Stimulated activated CD8-positive, alpha-beta memory T cell treated with anti-CD3 and anti-CD28 coated beads, Interleukin-4, amount 100 ng/mL, for 24 hours (primary cell): ENCODE measurements at places on chromosomes 6 and 20.
A peak's percentile ranks its signal among the peaks of the same experiment; 100 is the strongest.

DNA sequence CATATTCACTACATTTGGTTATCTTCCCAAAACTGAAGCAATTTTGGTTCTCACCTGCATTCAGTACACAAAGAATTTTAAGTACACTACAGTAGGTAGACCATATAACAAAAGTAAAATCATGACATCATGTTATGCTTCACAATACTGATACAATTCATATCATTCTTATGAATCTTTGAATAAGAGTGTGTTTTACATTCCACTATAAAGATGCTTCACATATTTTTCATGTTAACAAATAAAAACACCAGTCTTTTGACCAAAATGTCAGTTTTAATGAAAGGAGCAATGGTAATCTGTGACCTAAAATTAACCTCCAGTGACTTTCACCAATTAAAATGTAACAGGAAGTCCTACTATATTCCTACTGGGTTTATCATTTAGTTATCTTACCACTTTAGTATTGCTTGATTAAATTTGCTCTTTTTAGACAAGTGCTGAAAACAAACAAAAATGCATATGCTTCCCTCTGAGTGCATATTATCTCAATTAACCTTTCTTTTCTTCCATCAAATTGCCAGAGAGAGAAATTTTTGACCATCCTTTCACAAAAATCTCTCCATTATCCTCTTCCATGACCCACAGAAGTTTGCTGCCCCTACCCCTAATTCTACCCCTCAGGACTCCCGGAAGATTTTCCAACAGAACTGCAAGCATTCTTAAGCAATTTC, 49.3 kb downstream of the PHIP start:
- no peak for DNase-seq

- DNase-seq: no peak
These were observed 6.2 kb downstream of the ELMO2 start for GRCh38 chr20:46400253-46400652.

GRCh38 chr20:49936153-49937026, at the start of gene RNF114:
RNF114 (plus strand) TSS chr20:49936397; CDS start chr20:49936413, 16 bp downstream.
- DNase-seq: peak; percentile 86

GRCh38 chr6:109036574-109037294, 57.9 kb downstream of the SESN1 start:
- no peak for DNase-seq

- no peak for DNase-seq
These were observed 1.6 kb upstream of the NCOA7 start for GRCh38 chr6:125789167-125789566.

GRCh38 chr6:7919871-7920270, 9.3 kb upstream of the TXNDC5 start:
- DNase-seq: no peak

DNA sequence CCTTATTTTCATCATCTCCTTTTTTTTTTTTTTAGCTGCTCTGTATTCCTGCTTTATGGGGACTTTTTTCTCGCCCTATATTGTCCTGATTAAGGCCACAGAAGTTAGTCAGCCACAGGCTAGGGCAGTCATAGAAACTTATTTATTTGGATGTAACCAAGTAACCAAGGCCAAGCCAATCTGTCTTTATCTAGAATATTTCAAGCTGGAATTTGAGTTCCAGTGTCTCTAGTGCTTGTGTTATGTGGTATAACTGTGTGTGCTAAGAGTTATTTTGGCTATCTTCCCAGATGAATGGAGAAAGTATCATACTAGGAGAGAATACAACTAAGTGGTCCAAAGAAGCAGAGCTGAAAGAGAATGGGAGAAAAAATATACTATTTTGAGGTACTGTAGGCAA, 751.5 kb downstream of the CBLN4 start:
- no peak for DNase-seq

DNA sequence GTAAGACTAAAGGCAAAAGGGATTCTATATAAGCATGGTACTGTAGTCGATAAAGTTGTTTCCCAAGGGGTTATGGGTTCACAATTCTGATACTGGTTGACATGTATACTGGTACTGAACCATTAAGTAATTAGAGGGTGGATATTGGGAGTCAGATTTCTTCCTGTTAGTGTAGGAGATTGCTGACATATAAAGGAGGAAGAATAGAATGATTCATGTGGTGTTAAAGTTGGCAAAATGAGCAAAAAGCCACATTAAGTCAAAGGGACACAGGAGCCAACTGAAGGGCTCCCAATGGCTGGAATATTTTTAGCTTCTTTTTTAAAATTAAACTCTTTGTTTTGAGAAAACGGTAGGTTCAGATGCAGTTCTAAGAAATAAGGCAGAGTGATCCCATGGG, 161.8 kb upstream of the PRND start:
- no peak for DNase-seq

DNA sequence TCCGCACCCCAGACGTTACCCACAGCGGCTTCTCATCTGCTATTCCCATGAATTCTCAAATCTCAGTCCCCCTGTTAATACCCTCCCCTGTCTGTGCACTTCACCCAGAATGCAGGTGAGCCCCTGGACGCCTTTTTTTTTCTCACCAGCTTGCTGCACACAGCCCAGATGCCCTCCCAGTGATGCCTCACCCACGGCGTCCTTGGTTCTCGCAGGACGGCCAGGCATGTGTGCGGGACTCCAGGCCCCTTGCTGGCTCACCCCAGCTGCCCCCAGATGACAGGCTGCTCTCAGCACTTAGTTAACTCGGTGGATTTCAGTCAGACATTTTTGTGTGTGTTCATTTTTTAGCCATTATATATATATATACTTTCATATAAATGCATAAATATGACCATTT, 25.4 kb upstream of the PI16 start:
- no peak for DNase-seq

- DNase-seq: no peak
These were observed 109.2 kb downstream of the ARID1B start for GRCh38 chr6:156886409-156886808.

- DNase-seq: no peak
These were observed 4.6 kb upstream of the TXNDC5 start for GRCh38 chr6:7914991-7915789.

- DNase-seq: no peak
These were observed 495.6 kb upstream of the MAN1A1 start for GRCh38 chr6:119845161-119845560.

GRCh38 chr6:145305670-145306069, 429.6 kb downstream of the EPM2A start:
- DNase-seq: no peak

DNA sequence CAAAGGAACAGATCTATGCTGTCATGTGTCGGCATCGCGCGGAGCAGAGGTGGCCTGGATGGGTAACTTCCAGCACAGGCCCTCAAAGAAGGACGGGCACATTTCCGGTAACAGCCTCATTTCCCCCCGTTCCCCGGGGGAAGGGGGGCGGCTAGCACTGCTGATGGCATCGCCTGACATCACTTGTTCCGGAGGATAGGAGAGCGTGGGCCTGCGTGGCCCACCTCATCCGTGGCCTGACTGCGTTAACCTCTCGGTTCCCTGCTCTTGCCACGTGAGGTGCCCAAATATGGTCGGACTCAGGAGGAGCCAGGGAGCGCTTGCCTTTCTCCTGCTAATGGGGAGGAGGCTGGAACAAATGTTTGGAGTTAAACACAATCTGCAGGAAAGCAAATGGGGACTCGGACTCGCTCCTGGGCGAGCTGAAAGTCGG, at the start of gene AKAP12:
AKAP12 (plus strand) TSS at position 365 of the 433 bp plus-strand sequence. CDS start 596 bp downstream, outside the sequence.
- no peak for DNase-seq

DNA sequence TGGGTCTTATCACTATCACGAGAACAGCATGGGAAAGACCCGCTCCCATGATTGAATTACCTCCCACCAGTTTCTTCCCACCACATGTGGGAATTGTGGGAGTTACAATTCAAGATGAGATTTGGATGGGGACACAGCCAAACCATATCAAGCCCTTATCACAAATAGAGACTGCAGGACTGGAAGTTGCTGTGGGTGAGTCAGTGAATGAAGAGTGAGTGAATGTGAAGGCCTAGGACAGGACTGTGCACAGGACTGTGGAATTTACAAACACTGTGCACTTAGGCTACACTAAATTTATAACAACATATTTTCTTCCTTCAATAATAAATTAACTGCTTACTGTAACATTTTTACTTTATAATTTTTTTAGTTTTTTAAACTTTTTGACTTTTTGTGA, 30.2 kb upstream of the BCAS1 start:
- no peak for DNase-seq

DNA sequence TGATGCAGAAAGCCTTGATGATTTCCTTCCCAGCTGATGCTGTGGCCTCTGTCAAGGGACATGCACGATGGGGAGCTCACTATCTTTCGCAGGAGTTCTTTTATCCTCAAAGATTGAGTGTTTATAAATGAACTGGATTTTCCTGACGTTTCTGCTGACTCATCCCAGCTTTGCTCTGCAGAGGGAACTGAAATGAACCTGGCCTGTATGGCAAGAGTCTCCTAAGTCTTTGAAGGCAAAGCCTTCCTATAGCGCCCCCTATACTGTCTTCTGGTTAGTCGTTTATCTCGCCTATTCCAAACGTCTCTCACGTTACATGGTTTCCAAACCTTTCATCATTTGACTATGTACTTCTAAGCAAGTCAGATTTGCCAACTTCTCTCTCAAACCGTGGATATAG, 565.3 kb downstream of the KIF16B start:
- no peak for DNase-seq

DNA sequence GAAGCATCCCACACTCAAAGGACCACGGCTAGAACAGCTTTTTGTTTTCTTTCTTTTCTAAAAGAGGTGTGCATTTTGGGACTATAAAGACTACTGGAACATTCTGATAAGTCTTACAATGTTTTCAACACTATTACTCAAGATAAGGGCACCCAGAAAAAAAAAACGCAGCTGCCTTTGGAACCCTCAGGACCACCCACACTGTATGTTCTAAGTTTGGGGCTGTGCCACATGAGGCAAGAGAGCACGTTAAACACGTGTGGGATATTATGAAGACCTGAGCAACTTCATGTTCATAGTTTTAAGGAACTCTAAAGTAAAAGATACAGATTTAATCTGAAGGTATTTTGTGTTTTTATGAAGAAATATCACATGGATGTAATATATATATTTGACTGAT, 204.6 kb downstream of the FOXC1 start:
- DNase-seq: no peak

DNA sequence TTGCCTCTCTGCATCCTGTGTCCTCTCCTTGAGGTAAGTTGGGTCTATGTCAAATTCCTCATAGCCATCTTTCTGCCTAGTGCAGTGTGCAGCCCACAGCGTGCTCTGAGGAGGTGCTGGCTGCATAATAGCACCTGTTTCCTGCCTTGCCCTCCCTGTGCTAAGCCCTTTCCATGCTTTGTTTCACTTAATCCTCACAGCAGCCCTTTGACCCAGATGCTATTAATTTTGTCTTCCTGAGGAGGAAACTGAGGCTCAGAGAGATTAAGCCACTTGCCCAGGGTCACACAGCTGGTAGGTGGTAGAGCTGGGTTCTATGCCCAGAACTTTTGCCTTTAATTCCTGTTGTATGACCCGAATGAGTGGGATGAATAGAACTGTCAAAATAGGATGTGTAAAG, 13.5 kb downstream of the FAM83D start:
- no peak for DNase-seq

DNA sequence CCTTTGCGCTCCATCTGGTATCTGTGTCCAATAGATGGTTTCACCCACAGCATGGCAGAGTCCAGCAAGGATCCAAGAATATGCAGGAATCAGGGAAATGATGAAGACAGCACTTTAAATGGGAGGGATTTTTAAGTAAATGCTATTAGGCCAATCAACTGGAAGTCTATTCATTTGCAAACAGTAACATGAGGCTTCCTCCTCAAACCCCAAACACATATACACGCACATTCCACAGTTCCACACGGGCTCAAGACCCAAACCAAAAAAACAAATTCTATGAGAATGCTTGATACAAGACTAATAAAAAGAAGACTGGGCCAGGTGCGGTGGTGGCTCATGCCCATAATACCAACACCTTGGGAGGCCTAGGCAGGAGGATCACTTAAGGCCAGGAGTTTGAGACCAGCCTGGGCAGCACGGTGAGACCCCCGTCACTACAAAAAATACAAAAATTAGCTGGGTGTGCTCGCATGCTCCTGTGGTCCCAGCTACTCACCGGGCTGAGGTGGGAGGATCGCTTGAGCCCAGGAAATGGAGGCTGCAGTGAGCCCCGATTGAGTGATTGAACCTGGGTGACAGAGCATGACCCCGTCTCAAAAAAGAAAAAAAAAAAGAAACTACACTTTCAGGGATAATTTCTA, 21.9 kb upstream of the TFAP2C start:
- no peak for DNase-seq

GRCh38 chr6:15184441-15184861, 61.4 kb upstream of the JARID2 start:
- no peak for DNase-seq

GRCh38 chr6:1629316-1629715, 19.6 kb downstream of the FOXC1 start:
- DNase-seq: no peak

- DNase-seq: no peak
These were observed 138.5 kb downstream of the RCAN2 start for GRCh38 chr6:46352541-46353268.
